Kasumi-1 (cell line): ENCODE measurements at places on chromosomes 5 and 9.
A peak's percentile ranks its signal among the peaks of the same experiment; 100 is the strongest.

- DNase-seq = no peak
Measured at GRCh38 chr5:123266365-123266764, 156.8 kb downstream of the CEP120 start.

DNA sequence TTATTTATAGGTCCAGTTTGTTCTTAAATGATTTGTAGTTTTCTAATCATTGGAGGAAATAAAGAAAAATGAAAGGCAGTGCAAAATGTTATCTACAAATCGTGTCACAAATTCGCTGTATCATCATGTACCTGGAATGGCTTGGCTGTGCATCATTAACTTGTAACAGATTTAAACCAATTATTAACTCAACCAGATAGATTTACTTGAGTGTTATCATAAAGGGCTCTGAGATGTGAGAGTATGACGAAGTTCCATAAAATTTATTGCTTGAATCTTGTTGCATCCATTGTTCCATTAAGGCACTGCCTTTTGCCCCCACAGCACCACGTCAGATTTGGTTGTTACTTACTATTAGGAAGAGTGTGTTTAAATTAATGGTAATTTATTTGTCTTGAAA lies 23.5 kb downstream of the PCSK5 start:
- no peak for DNase-seq

GRCh38 chr9:37528652-37529471 lies 43.1 kb downstream of the POLR1E start:
- DNase-seq = no peak

GRCh38 chr9:81462801-81463200 lies 226.5 kb downstream of the TLE1 start:
- DNase-seq = no peak

DNA sequence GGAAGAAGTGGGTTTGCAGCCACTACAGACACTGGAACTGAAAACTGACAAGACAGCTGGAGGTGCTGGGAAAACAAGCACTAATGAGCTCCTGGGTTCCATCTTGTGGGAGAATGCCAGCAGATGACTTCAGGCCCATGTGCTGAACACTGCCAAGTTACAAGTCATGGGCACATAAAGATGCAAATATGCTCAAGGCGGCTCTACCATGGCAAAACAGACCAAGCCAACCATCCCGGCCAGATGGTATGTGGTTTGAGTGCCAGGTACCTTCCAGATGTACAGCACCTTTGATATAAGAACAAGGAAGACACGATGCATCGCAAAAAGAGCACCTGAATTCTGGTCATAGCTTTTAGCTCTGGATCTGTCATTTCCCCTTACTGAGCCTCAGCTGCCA lies 19.9 kb downstream of the TNFSF8 start:
- no peak for DNase-seq

- DNase-seq = peak; percentile 5
Measured at GRCh38 chr9:94952565-94953373, 226.3 kb downstream of the AOPEP start.

GRCh38 chr5:157189223-157189622 lies 8.6 kb downstream of the ITK start:
- no peak for DNase-seq

GRCh38 chr9:107667231-107668070 lies 177.9 kb upstream of the KLF4 start:
- DNase-seq = no peak

- no peak for DNase-seq
Measured at GRCh38 chr5:120808606-120809005, 344.5 kb downstream of the PRR16 start.

DNA sequence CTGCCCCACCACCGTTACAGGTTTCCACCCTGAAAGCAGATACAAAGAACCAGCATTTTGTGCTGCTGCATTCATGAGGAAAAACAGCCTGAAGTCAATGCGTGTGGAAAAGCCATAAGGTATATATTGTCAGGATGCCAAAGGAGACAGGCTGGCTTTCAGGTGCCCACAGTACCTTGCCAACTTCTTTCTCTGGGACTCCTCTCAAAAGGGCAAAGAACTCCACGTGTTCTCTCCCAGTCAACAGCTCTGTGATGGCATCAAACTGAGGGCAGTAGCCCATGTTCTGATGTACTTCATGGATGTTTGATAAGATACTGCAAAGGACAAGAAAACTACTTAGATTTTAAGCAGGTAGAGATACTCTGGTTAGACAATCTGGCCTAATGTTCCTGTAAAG lies 24.3 kb downstream of the NIPSNAP3B start:
- DNase-seq = no peak

GRCh38 chr9:100486479-100487176 lies 13.7 kb downstream of the TMEFF1 start:
- no peak for DNase-seq

DNA sequence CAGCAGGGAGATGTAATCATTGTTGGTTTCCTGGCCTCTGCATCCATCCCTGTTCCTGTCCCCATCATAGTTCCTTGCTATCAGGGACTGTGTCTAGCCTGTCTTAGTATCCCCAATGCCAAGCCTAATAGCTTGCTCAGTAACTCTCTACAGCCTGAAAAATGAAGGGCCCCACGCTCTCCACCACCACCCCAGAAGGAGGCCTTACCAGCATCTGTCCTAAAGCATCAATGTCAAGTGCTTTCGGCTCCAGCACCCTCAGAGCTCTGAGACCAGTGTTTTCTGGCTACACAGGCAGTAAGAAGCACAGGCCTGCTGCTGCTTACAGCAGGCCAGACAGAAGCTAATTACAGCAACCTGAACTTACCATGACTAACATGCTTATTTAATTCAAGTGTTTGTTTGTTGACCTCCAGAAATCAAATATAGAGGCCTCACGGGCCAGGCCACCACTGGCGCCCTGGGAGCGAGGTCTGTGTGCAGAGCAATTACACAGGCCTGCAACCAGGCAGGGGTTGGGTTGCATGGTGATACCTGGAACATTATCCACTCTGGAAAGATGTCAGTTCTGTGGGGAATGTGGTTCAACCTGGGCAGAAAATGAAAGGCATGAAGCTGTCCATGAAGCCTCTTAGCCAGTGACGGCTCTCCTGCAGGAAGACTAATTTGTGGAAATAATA lies 124.3 kb downstream of the SLC1A3 start:
- DNase-seq = no peak

- DNase-seq = no peak
Measured at GRCh38 chr5:169165052-169165451, 135.9 kb downstream of the SLIT3 start.

- no peak for DNase-seq
Measured at GRCh38 chr5:128015978-128016377, 67.6 kb upstream of the SLC12A2 start.

DNA sequence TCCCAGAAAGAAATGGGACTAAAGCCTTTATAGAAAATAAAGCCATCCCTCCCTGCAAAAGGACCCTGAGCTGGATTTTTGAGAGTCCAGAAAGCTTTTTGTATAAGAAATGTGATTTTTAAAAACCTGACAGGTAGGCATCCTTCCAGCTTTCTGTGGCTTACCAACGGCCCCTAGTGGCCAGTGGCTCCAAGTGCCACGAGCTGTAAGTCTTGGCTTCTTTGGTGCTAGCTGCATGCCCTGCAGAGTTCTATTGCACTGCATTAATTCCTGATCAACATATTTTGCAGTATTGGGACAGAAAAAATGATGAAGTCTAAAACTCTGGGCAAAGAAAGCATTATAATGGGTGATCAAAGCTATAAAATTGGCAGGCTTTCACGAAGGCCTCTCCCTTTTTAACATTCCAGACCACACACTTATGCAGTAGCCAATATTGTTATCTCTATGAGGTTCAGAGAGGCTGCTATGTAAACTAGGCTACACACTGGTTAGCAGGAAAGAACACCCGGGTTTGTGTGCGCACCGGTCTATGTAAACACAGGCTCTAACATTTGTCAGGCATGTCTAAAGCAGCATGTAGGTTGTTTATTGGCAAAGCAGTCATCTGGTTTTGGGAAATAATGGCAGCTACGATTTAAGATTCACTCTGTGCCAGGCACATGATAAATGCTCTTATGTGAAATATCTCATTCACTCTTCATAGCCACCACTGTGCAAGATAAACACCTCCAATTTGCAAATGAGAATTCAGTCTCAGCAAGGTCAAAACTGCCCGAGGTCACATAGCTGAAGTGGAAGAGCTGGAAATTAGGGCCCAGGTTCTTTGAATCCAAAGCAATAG lies 55.2 kb downstream of the NMUR2 start:
- DNase-seq = peak; percentile 17

DNA sequence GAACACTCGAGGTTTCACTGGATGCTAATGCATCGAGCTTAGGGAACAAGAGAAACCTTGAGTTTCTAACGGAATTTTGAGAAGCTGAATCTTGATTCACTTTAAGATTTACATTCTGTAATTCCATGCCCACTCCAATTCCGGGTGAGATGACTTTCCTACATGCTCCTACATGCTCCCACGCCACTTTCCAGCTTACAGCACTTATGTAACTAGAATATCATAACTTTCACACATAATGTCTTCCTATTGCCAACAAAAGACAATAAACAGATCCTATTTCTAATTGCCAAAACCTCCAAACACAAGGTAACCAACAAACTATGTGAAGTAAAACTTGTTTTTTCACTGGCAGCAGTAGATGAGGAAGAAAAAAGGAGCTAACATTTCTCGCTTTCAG lies 72.9 kb downstream of the ECPAS start:
- DNase-seq = no peak

DNA sequence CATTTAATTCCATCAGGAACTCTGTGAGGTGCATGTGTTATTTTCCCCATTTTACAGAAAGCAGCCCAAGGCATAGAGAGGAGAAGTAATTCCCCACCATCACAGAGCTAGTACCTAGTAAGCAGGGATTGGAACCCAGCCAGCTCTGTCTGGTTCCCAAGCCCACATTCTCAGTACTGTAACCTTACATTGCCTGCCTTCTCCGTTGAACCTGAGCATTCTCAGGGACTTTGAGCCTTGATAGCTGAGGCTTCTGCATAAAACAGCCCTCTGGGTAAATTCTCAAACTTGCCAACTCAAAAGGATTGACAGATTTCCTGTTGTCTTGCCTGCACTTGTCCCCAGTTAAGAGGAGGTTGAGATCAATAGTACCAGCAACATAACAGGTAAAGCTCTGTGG lies 9.2 kb upstream of the GLE1 start:
- DNase-seq = no peak

DNA sequence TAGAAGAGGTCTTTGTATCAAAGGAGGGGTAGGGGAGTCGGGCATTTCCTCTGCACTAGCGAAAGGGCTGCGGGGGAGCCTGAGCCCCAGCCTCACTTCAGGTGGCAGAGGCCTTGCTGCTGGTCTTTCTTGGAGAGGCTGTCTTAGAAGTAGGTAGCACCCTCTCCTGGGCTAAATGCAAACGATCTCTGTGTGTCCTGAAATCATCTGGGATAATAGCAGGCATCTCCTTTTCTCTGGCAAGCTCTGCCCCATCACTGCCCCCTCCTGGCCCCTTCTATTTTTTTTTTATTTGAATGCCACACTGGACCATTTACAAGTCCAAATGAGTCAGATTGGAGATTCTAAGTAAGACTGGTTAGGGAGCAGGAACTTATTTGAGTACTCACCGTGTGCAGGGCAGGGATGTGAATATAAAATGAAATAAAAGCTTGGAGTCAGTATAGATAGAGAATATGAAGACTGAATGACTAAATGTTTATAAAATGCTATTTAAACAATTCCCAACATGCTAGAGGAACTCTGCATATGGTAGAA lies 137.1 kb downstream of the FGF1 start:
- peak; percentile 90 for DNase-seq

GRCh38 chr9:15101095-15101494 lies 190.9 kb upstream of the FREM1 start:
- DNase-seq = no peak

GRCh38 chr9:8680157-8680556 lies 880.6 kb upstream of the DMAC1 start:
- DNase-seq = no peak

GRCh38 chr5:72503888-72504491 lies 3.2 kb downstream of the ZNF366 start:
- DNase-seq = no peak

DNA sequence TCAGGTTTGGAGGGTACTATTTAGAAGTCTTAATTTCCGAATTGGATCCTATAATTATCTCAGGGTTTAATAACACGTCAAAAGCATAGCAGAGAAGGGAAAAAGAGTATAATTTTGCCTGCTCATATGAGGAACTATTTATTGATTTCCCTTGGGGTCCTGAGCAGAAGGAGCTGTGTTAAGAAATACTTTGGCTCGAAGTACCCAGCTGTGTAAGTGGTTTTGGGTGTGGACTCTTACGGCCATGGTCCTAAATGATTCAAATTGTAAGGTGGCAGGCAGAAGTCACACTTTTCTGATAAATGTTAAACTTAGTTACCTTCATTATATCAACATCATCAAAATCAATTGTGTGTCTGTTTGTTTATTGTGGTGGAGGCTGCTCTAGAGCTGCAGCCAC lies 190.4 kb downstream of the MTRR start:
- DNase-seq = no peak

GRCh38 chr5:80387063-80387768 lies 20.6 kb upstream of the ZFYVE16 start:
- DNase-seq = no peak

DNA sequence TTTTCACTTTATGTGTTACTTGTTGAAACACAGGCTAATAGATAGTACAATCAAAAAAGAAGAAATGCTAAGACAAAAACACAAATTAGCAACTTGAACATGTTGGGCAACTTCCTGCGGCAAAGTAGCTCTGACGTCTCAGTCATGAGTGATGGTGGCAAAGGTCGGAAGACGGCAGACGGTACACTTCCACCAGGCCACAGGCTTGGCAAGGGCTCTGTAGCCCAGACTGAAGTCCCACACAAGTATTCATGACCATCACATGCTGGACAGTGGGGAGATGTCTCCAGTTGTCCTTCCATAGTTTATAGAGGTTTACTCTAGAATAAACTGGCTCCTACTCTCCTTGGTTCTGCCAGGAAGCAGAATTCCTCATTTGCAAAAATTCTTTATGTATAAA lies 831.3 kb downstream of the MTRR start:
- DNase-seq = no peak
